Activated CD8-positive, alpha-beta memory T cell treated with anti-CD3 and anti-CD28 coated beads for 36 hours (primary cell): ENCODE measurements at places on chromosomes 11 and 22. TPM values are rescaled to one million over a fixed set of nuclear protein-coding genes. Genes with fewer than 3 reads are reported as not detected.

Gene DCHS1
- total RNA-seq = 0.53 TPM

Gene FGF19
- not detected for total RNA-seq

Gene RIMBP3C
- 0.25 TPM for total RNA-seq

Gene KCTD14
- total RNA-seq = not detected

Gene CNTN5
- not detected for total RNA-seq

Gene SERPING1
- total RNA-seq = not detected

Gene BDNF
- total RNA-seq = not detected

Gene DUSP8
- 1.7 TPM for total RNA-seq

Gene PLAAT3
- total RNA-seq = 13.8 TPM

Gene C11orf21
- 4.2 TPM for total RNA-seq

Gene SLC16A8
- total RNA-seq = 0.10 TPM

Gene PAMR1
- not detected for total RNA-seq

Gene OR51B5
- not detected for total RNA-seq

Gene IGF2
- 9.5 TPM for total RNA-seq

Gene SPON1
- 0.36 TPM for total RNA-seq

Gene FDXACB1
- total RNA-seq = 11.9 TPM

Gene FXYD2
- total RNA-seq = 4.4 TPM

Gene FGF3
- total RNA-seq = not detected

Gene PHF21B
- not detected for total RNA-seq

Gene MMP27
- total RNA-seq = not detected

Gene GLYATL1
- total RNA-seq = not detected

Gene RFPL1
- not detected for total RNA-seq

Gene PKNOX2
- not detected for total RNA-seq

Gene WEE1
- 54.3 TPM for total RNA-seq

Gene FBXO3
- total RNA-seq = 18.3 TPM

Gene RGL4
- 6.6 TPM for total RNA-seq
